ENCODE measurements at places on chromosomes 6 and 20. TPM values are rescaled to one million over a fixed set of nuclear protein-coding genes. Genes with fewer than 3 reads are reported as not detected.

The PDYN gene
- total RNA-seq: not detected

DNA sequence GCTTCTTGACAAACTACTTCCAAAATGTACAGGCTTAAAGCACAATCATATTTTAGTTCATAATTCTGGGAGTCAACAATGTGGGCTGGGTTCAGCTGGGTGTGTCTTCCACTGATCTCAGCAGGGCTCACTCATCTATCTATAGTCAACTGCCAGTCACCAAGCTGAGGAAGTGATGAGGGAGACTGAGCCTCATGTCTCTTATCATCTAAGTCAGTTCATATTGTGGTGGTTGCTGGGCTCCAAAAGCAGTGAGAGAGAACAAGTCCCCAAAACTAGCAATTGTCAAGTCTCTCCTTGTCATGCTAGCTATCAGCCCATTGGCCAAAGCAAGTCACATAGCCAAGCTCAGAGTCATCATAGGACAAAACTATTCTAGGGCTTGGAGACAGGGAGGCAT, 465.9 kb upstream of the ARID1B start:
- no peak for DNase-seq

The PTP4A1 gene
- 82.0 TPM for total RNA-seq

GRCh38 chr20:46991880-46992639, 97.4 kb downstream of the EYA2 start:
- no peak for DNase-seq

DNA sequence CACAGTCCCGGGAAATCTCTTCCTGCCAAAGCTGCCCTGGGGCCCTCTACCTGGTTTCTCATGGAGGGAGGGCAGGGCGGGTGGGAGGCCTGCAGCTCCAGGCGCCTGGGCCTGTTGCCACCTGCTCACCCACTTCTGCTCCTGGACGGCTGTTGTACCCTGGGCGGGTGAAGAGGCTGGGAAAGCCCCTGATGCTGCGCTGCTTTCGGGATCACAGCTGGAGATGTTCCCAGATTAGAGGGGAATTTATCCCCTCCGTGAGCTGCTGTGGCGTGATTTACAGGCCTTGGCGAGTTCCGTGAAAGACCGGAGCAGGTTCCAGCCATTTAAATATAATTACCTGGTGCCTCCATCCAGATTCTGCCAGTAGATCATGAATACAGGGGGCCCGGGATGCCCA, 12.3 kb upstream of the VSTM2L start:
- no peak for DNase-seq
